Naive B cell (primary cell): ENCODE measurements at places on chromosomes 12 and 14. TPM values are rescaled to one million over a fixed set of nuclear protein-coding genes. Genes with fewer than 3 reads are reported as not detected.

Gene GALNT9
- polyA plus RNA-seq = not detected

Gene CCDC197
- polyA plus RNA-seq = not detected

Gene RTL1
- not detected for polyA plus RNA-seq

Gene ADAMTS20
- not detected for polyA plus RNA-seq

Gene ERBB3
- not detected for polyA plus RNA-seq

Gene FOXM1
- not detected for polyA plus RNA-seq

Gene ANKS1B
- not detected for polyA plus RNA-seq

Gene RPS6KL1
- not detected for polyA plus RNA-seq

Gene PRKCH
- 2.4 TPM for polyA plus RNA-seq

Gene COL2A1
- polyA plus RNA-seq = not detected

Gene ETNK1
- polyA plus RNA-seq = 28.2 TPM
